Forelimb muscle (tissue), 1 donor: ENCODE measurements at places on chromosomes 1 and 21. TPM values are rescaled to one million over a fixed set of nuclear protein-coding genes. Genes with fewer than 3 reads are reported as not detected.

GRCh38 chr1:113057006-113057405, 16.0 kb upstream of the LRIG2 start:
- DNase-seq, result no peak

IVL gene
- not detected for polyA plus RNA-seq

DNA sequence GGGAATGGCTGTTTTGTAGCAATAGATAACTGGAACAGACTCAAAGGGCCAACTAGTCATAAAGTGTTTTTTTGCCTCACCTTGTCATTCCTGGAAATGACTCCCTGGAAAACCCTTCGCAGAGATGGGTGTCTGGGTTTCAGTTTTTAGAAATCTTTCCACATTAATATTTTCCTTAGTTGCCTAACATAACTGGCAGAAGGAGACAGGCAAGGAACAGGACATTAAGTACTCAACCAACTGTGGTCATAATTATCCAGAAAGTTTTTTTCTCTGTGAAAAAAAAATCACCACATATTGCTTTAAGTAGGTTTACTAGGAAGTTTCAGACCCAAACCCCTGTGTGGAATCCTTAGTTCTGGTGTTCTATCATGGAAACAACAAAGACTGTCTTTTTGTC, 3.4 kb upstream of the CMPK1 start:
- no peak for DNase-seq

ERVH48-1 gene
- polyA plus RNA-seq, result 1.2 TPM

- no peak for DNase-seq
Observed at GRCh38 chr1:26578167-26578566, 48.6 kb downstream of the RPS6KA1 start.

B4GALT3 gene
- polyA plus RNA-seq, result 22.2 TPM

GRCh38 chr1:41615316-41615715, 130.8 kb upstream of the EDN2 start:
- DNase-seq, result no peak

DNA sequence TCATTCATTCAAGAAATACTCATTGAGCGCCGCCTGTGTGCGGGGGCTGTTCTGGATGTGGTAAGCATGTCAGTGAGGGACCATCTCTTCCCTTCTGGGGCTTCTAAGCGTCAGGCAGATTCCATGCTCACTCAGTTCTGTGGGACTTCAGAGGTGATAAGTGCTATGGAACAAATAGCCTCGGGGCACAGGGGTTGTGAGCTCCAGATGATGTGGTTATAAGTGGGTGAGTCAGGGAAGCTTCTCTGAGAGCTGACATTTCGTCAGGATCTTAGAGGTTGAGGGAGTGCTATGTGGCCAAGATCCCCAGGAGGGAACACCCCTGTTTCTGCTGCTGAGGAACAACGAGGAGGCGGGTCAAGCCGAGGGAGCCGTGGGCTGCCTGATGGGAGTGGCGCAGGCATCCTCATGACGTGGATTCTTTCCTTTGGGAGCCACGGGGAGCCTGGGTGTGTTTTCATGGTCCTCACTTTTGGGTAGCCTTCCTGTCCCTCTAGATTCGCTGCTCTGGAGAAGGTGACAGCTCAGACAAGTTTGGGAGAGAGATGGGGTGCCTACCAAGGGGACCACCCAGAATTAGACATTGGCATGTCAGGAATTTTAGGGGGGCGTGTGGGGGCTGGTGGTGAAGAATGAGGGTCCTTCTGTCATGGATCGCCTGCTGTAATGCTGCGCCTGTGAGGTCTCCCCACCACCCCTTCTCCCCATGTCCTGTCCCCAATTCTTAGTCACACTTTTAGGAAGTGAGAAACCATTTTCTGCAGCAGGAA, 38.5 kb downstream of the HUNK start:
- DNase-seq, result no peak

DNA sequence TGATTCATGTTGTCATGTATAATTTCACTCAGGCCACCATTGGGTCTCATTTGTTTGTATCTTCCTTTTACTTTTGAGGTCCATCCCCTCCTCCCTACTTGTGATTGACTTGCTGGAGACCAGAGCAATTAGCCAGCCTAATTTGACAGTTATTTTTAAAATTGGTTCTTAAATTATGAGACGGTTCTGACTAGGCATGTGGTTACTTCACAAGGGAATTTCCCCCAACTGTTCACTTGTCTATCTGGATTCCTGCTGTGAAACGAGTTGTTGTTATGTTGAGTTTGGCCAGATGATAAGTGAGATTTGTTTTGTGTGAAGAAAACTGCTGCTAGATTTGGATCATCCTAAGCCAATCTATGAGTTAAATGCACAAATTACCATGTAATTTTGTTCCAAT, 359.1 kb downstream of the BARHL2 start:
- DNase-seq, result no peak

PDZK1 gene
- polyA plus RNA-seq, result 0.87 TPM

FAM72D gene
- polyA plus RNA-seq, result 1.8 TPM

PPFIA4 gene
- polyA plus RNA-seq, result 62.1 TPM

DNA sequence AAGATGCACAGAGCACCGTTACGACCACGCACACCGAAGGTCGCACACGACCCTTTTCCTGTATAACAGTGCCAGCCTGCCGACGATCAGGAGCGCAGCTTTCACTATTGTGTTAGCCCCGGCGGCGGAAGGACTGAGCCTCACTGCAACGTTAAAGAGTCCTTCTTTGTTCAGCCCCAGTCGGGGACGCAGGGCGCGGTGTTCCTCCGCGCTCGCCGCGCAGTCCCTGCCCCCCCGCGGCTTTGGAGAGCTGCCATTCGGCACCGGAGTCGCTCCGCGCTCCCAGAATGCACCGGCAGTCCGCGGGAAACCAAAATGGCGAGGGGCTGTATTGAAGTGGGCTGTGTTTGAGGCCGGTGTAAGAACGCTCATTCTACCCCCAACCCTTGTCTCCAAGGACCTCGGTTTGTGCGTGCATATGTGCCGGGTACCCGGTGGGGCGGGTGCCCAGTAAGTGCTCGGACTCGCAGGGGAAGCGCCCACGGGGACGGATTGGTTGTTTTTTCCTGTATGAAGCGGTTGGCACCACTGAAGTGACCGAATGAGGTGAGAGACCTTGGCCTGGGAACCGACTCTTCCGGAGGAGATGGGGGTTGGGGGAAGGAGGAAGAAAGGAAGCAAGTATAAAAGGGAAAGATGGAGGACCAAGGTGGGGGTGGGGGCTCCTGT, at the start of gene MTF2:
MTF2 (plus strand) TSS at position 298 of the 669 bp plus-strand sequence; CDS start at position 542, 244 bp downstream.
- DNase-seq, result peak; percentile 92

DNA sequence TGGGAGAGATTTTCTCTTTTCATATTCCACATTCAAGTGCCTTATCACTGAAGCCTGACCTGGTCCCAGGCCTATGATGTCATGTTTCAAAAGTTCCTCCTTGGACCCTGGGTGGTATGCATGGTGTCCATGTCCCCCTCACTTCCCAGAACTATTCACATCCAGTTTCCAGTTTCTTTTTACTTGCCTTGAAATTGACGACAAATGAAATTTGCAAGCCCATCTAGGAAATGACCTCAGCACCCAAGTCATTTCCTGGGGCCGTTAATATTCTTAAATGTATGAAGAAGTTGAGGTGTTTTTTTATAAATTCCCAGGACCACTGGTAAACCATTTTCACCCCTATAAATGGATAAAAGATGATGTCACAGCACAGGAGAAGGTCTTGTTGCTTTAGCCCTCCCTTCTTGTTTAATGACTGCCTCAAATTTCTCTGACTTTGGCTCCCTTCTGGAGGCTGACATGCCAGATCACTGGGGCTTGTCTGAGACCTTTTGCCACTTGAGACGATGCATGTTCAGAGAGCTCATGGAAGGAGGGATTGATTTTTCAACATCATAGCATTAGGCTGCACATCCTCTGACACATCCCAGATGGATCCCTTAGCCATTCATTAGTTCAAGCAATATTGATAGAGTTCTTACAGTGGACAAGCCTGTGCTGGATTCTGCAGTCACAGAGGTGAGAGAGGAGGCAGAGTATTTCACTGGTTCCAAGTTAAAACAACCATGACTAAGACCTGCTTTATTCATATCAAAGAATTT, 221.3 kb downstream of the PLPP3 start:
- no peak for DNase-seq

- DNase-seq, result no peak
Observed at GRCh38 chr1:98410082-98410481, 251.4 kb upstream of the SNX7 start.

DNA sequence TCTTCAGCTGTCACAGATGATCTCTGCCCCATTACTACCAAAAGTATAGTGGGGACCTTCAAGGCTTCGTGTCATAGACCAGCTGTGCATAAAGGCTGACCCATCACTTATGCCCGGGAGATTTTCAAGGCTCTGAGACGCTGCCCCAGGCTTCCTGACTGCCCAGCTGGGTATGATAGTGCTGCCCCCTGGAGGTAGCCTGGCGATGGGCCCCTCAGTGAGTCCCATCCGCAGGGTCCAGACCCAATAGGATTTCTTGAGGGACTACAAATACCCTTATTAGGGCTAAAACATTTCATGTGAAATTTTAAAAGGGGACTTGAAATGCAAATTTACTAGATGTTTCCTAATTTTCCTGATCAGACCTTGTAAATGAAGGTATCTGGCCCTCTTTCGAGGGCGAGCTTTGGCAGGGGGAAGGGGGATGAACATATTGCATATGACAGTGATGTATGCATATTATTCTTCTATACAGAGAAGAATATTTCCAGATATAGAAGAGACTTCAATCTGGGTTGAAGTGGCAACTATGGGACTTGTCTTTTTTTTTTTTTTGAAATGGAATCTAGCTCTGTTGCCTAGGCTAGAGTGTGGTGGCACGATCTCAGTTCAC, 11.7 kb upstream of the FCMR start:
- no peak for DNase-seq

GRCh38 chr1:58924821-58925220, 141.0 kb upstream of the JUN start:
- no peak for DNase-seq

PERM1 gene
- polyA plus RNA-seq, result 3.3 TPM

- peak; percentile 8 for DNase-seq
Observed at GRCh38 chr21:44391345-44392091, 38.1 kb downstream of the TRPM2 start.

GRCh38 chr1:183804916-183805841, at the start of gene RGL1:
TSS of gene RGL1 (plus strand) at chr1:183805120. CDS start at chr1:183805298, 178 bp downstream.
- DNase-seq, result peak; percentile 83

DNA sequence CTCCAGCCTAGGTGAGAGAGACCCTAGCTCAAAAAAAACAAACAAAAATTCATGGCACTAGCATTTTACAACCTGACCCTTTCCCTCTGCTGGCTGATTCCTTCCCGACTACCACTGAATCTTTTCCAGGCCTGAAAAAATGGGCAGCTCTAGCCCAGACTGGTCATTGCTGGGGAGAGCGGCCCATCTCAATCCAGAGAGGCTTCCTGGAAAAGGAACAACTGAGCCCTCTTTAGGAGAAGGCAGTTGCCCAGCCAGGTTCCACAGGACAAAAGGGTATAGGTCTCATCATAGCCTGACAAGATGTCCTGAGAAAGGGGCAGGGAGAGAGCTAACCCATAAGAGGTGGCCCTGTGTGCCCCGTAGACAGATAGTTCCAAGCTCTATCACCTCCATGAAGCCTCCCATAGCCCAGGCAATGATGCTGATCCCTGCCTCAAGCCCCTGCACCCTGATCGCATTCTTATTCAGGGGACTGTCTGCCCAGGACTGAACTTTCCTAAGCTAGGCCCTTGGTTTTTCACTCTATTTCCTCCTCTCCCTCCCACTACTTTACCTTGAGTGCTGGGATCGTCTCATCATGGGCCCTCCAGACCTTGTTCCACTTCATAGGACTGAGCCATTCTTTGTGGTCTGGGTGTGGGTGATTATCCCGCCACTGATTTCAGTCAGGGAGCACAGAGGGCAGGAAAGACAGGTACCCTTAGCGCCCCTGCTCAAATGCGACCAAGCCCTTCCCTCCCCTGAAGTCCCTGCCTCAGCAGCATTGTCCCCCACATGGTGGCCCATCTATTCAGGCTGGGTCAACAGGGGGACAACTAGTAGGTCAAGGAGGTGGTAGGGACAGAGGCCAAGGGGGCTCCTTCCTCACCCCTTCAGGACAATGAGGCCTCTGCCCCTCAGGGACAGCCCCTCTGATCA, 18.2 kb downstream of the RHBG start:
- no peak for DNase-seq

YOD1 gene
- polyA plus RNA-seq, result 6.8 TPM

ADGRB2 gene
- polyA plus RNA-seq, result 13.6 TPM

CRNN gene
- not detected for polyA plus RNA-seq

GRCh38 chr1:223248770-223249140, 105.7 kb upstream of the TLR5 start:
- DNase-seq, result no peak

- no peak for DNase-seq
Observed at GRCh38 chr1:52402860-52403240, 1.4 kb downstream of the ORC1 start.

GRCh38 chr1:183073320-183073719, 50.1 kb downstream of the LAMC1 start:
- no peak for DNase-seq

LCA5L gene
- polyA plus RNA-seq, result 1.3 TPM

S100A7 gene
- not detected for polyA plus RNA-seq

GRCh38 chr1:8047112-8047511, 21.0 kb upstream of the ERRFI1 start:
- no peak for DNase-seq

DNA sequence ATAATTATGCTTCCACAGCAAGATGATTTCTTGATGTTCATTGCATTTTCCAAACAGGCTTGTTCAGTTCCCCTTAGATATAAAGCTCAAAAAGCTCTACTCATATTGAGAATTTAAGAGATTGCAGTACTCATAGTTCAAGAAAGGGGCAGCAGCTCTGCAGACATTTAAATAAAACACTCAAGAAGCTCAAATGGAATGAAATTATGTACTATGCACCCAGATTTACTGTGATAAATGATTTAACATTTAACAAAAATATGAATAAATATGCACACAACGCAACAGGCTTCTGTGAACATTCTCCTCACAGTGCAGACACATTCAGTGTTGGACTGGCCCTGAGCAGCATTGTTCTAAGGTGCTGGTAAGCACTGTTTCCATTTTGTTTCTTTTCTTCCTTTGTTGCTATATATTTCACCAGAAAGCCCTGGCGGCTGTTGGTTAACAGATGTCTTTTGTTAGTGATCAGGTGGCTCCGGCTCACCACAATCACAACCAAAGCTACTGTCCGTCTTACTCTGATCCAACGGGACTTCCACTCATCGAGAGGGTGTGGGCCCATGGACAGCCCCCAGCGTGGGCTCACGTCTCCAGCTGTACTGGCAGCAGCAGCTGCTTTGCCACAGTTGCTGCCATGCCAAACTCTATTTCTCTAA, 1440.3 kb downstream of the NCAM2 start:
- DNase-seq, result no peak

DNA sequence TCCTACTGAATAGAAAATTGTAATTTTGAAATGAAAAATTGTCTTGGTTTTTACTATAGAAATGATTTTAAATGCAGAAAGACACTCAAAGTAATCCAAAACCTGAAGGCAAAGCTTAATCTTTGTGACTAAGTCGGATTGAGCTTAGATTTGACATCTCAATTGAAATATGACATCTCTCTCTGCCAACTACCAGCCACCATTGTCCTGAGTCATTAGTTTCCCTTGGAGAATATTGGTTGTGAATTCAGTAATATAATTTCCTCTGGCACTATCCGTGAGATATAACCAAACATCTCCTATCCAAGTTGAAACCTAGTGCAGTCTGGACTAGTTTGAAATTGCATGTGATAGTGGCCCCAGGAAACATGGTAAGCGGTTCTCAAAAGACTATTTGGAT, 37.1 kb downstream of the PLA2G4A start:
- no peak for DNase-seq

BRDT gene
- not detected for polyA plus RNA-seq

GRCh38 chr21:39096754-39097153, 86.5 kb downstream of the PSMG1 start:
- no peak for DNase-seq

GRCh38 chr1:160576390-160576789, 2.9 kb downstream of the CD84 start:
- DNase-seq, result no peak
